ENCODE measurements at places on chromosomes 1 and 21. TPM values are rescaled to one million over a fixed set of nuclear protein-coding genes. Genes with fewer than 3 reads are reported as not detected.

The HCRTR1 gene
- total RNA-seq = not detected

- no peak for DNase-seq
Measured at GRCh38 chr1:153928791-153929341, 6.1 kb upstream of the GATAD2B start.

- DNase-seq = no peak
Measured at GRCh38 chr1:113855630-113856400, 15.7 kb downstream of the PTPN22 start.

DNA sequence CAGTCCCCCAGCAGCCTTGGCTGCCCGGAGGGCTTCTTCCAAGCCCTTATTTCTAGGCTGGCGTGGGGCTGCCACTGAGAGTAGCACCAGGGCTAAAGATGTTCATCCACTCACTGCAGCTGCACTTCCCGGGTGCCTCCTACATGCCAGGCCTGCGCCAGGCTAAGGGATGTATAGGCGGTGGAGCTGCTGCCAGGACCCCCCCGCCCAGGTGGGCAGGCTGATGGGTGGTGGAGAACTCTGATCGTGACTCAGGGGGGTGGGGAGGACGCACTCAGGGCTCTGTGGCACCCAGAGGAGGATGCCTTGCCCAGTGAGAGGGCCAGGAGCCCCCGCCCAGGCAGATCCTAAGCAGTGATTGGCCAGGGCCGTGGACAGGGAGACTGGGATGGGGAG is 34.1 kb downstream of the CFAP74 start:
- no peak for DNase-seq

DNA sequence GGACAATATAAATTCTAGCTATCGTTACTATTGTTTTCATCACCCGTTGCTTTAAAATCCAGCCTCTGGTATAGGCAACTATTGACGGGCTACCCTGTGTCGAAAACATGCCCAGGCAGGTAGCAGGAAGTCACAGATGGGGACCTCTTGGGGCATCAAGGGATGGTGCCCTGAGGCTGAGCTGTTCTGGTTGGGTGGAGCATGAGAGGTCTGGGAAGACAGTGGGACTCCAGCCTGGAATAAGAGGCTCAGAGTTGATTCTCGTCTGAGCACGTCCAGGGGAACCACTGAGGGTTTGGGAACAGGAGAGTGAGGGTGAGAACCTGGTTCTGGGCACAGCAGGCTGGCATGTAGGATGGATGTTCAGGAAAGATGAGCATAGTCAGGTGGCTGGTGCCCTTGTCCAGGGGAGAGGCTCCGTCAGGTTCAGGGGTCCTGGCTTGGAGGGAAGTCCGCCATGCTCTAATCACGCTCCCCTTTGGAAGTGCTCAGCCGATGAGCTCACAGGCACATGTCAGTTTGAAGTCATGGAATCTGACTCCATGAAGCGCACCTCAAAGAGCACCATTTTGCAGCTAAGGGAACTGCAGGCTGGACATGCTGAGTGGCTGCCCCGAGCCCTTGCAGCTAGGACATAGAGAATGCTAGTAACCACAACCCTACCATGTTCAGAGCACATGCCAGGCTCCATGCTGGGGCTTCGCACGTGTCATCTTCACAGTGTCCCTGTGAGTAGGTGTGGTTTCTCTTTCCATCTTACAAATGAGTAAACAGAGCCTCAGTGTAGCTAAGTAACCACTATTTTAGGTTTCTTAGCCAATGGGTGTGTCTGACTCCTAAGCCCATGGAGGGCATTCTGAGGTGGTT is 21.0 kb downstream of the PCSK9 start:
- no peak for DNase-seq

GRCh38 chr1:94723894-94724293 is 96.3 kb upstream of the SLC44A3 start:
- DNase-seq = no peak

GRCh38 chr1:47751996-47752451 is 245.2 kb downstream of the TRABD2B start:
- DNase-seq = peak; percentile 74

Measured in suprapubic skin (tissue), 4 donors.